ENCODE measurements at places on chromosomes 7 and 10.

- DNase-seq = no peak
Observed at GRCh38 chr10:52387744-52388143, 73.7 kb downstream of the DKK1 start.

- no peak for DNase-seq
Observed at GRCh38 chr10:22713853-22714478, 412 bp downstream of the PIP4K2A start.

GRCh38 chr7:50653126-50653864, 88.1 kb upstream of the DDC start:
- no peak for DNase-seq

- no peak for DNase-seq
Observed at GRCh38 chr10:133211141-133211830, 18.7 kb upstream of the UTF1 start.
